ENCODE measurements at places on chromosomes 16 and 17. TPM values are rescaled to one million over a fixed set of nuclear protein-coding genes. Genes with fewer than 3 reads are reported as not detected.

Gene WIPF2
- 7.6 TPM for total RNA-seq

Gene HOXB1
- total RNA-seq, result not detected

Gene KRT34
- total RNA-seq, result under 0.01 TPM

Gene ZFPM1
- 2.1 TPM for total RNA-seq

Gene TBC1D3B
- 1.8 TPM for total RNA-seq

Gene C17orf67
- 1.7 TPM for total RNA-seq

Gene PPP1R27
- total RNA-seq, result under 0.01 TPM

Gene CFAP97D1
- total RNA-seq, result under 0.01 TPM

Gene BIRC5
- 3.6 TPM for total RNA-seq

Gene TMC7
- 0.51 TPM for total RNA-seq

Gene MT1G
- 16.4 TPM for total RNA-seq

Gene APOH
- total RNA-seq, result not detected

Gene SCGB1C2
- not detected for total RNA-seq

Gene BAHCC1
- 3.9 TPM for total RNA-seq

Gene GRAP
- total RNA-seq, result under 0.01 TPM

Gene ZNF48
- total RNA-seq, result 7.7 TPM

Gene SECTM1
- 31.1 TPM for total RNA-seq

Gene GP1BA
- total RNA-seq, result not detected

Gene CASKIN1
- total RNA-seq, result 0.17 TPM

Gene TAT
- total RNA-seq, result not detected

Gene CDRT4
- 0.77 TPM for total RNA-seq

Gene SPATA22
- 0.17 TPM for total RNA-seq

Gene EPX
- total RNA-seq, result not detected

Gene ZNF385C
- total RNA-seq, result not detected

Gene C16orf54
- not detected for total RNA-seq

Gene TPSB2
- not detected for total RNA-seq

Gene JPH3
- total RNA-seq, result not detected

Gene CES5A
- not detected for total RNA-seq

Gene MYH3
- total RNA-seq, result 0.50 TPM

Gene ITGA2B
- 0.26 TPM for total RNA-seq

Gene TOX3
- total RNA-seq, result not detected

Gene SLC35G6
- not detected for total RNA-seq

Gene KCNJ2
- total RNA-seq, result 48.1 TPM

Gene KRT36
- total RNA-seq, result not detected

Gene SLC52A1
- 0.66 TPM for total RNA-seq

Gene KRT25
- not detected for total RNA-seq

Gene CIBAR2
- total RNA-seq, result not detected

Gene PIGL
- total RNA-seq, result 19.3 TPM

Measured in fibroblast of lung (primary cell).